ENCODE measurements at places on chromosomes 11 and 22.

GRCh38 chr11:70210530-70210929 is 7.4 kb downstream of the FADD start:
- DNase-seq, result no peak

DNA sequence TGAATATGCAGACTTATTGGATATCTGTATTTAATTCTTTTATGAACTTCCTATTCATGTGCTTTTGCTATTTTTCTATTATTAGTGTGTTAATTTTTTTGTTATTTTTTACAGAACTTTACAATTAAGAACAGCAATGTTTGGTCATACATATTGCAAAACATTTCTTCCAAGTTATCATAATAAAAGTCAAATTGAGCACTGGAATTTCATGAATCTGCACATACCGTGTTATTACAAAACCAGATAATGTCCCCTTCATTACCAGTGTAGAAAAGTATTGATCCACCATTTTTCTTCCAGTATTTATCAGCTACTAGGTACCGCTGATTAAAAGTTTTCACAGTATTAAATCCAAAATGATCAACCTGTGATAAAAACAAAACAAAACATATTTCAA is 40.5 kb downstream of the PRCP start:
- no peak for DNase-seq

- DNase-seq, result no peak
Measured at GRCh38 chr11:83827940-83828554, 541.9 kb upstream of the CCDC90B start.

DNA sequence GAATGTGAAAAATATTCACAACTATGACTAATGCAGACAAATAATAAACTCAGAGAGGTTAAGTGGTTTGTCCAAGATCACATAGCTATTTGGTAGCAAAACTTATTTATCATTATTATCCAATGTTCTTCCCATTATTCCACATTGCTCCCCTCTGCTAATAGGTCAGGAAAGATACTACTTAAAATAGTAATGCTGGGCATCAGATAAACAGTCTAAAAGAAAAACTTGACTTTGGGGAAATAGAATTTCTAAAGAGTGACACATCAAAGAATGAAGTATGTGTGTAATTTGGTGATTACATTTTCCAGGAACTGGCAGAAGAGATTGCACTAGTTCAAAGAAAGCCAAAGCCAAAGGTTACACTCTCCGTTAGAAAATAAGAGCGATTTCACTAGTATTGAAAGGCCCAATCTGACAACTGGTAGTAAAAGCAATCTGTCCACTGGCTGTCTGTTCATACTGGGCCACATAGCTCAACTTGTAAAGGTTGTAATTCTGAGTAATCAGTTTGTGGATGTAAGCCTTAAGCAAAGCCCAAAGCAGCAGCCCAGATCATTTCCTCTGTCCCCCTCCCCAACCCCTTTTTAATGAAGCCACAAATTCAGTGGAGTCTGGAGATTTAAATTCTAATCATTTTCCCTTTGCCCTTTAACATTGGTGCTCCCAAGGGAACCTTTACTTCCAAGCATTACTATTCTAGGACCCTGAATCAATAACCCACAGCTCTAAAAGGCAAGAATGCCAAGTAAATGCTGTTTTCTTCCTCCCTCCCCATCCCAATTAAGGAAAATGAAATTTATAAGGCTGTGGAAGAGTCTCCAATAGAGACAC is 283.5 kb downstream of the TTC28 start:
- DNase-seq, result no peak

- DNase-seq, result no peak
Measured at GRCh38 chr22:31056986-31057599, 24.0 kb upstream of the SMTN start.

DNA sequence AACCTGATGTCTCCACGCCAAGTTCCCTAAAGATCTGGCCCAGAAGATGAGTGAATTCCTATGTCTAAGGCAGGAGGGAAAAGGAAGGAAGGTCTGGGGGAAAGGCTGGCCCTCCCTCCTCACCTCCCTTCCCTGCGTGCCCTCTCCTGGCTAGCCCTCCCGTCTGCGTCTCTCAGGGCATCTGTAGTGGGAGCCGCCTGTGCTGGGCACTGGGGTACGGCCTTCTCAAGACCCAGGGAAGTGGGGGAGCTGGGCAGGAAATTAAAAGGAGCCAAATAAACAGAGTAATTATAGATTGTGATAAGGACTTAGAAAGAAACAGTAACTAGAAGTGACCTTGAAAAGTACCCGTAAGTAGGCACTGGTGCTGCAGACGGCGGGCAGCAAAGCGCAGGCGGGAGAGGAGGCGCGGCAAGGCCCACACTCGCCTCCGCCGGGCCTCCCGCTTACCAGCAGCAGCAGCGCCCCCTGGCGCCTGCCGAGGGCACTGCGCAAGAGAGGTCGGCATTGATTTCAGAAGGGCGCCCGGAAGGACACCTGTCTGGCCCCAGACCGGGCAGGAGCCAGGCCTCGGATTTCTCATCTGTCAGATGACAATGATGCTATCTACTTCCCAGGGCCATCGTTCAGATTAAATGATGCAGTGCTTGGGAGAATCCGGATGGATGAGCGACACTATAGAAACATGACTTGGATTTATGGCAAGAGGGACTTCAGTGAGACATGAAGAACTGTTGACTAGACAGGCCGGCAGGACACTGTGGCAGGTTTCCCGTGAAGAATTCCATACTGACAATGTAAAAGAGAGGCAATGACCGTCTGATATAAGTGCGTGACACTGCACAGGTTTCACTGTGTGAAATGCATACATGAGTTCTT is 7.3 kb downstream of the KCNJ1 start:
- peak; percentile 54 for DNase-seq

DNA sequence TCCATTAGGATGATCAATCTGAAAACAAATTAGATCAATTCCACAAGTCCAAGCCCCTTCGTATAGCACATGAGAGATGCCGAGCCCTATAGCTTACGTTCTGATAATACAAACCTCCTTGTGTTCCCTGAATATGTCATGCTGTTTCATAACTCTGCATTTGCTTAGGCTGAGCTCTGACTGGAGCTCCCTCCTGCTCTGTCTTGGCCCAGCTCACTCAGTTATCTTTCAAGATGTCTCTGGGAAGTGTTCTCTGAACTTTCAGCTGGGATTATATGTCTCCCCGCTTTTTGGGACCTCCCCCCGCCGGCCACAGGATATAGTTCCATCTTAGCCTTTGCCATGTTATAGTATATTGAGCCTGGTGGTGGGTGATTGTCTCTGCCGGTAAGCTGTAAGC is 44.0 kb downstream of the FDX1 start:
- no peak for DNase-seq

DNA sequence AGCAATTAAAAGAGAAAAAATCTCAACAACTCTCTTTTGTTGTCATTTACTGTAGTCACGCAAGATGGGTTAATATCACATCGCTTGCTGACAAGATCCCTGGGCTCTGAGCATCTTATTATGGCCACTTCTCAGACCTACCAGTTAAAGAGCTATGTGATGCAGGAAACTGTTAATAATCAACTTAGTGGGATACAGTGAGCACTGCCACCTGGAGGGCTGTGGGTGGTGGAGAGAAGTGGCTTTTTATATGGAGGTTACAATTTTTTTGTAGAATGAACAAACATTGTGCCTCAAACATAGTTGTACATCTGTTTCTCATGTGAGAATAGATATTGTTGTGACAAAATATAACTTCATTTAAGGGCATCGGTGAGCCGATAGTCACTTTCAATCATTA is 181.0 kb downstream of the TENM4 start:
- DNase-seq, result no peak

DNA sequence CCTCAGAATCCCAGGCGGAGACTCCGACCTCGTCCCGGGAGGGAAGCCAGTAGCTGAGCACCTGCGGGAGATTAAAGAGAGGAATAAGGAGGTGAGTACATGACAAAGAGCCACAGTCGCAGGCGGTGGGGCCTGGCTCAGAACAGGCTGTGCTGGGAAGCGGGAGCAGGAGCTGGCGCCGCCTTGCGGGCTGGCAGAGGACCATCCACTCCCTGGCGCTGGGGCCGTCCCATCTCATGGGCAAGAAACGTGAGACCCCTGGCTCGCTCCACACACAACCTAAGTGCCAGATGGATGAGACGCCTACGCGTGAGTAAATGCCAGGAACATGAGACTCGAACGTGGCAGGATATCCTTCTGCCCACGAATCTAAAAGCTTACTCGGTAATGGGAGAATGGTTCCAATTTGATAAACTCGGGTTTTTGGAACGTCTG is 6.3 kb downstream of the CEND1 start:
- DNase-seq, result no peak

DNA sequence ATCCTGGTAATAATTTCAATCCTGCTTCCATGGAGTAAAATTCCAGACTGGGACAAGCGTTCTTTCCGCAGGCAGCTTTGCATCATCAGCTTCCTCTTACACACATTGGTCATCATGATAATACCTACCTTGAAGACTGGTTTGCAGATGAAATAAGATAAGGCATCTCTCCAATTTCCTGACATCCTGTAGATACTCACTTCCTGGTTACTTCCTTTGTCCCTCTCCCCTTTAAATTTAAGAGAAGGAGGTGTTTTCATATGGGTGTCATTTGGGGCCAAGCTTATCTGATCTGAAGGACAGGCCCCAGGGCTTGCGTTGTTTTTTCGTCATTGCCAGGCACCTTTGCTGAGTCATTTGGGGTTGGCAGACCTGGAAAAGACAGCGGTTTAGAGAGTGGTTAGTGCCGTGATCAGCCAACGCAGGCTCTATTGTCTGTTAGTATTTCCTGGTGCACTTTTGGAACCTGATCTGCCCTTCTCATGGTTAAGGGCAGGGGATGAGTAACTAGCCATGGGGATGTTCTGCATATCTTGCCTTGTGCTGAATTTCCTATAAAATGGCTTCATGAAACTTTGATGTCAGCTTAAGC is 24.1 kb downstream of the GRAMD1B start:
- DNase-seq, result peak; percentile 30

DNA sequence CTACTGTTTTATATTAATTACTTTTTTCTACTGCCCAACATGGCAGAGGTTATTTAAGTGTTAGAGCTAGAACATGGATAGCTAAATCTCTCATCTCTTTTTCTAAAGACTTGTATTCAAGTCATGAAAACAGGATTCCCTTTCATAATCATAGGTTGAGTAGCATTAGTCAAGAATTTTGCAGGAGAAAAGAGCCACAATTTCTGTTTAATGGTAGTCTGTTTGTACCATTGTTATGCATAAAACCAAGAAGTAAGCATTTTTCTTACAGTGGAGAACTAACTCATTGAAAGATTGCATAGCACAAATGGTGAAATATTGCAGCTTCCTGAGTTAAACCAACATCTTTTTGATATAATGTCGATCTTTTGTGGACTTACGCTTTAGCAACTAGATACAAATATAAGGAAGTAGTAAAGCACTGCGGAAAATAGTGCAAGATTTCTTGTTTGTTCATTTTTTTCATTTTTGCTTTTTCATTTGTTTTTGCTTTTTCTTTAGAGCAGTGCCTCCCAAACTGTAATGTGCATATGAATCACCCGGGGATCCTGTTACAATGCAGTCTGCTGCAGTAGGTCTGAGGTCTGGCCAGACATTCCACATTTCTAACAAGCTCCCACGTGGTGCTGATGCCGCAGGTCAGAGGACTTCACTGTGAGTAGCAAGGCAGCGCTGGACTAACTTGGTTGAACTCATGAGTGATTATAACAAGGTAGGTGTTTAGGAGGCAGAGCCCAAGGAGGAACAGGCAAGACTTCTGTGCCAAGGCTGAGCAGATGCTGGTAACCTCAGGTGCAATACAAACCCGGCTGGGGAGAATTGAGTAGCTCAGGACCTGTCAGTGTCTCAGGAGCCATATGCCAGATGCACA is 4.6 kb downstream of the ETS1 start:
- no peak for DNase-seq

DNA sequence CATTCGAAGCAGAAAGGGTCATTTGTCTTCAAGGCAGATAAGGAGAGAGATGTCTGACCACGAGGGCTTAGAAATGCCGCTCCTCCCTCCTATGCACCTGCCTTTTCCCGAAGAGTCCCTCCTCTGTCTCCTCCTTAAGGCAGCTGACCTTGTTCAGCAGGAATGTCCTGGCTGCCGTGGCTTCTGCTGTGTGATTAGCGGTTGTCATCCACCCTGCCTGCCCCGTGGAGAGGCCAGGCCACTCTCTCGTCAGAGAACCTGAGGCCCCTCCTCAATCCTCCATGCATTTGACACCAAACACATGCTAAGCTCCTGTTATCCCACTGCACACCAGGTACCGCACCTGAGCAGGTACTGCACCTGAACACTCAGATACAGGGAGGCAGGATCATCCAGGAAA is 834.6 kb downstream of the TBC1D22A start:
- no peak for DNase-seq

GRCh38 chr11:57459164-57460021 is 935 bp upstream of the RTN4RL2 start:
- DNase-seq, result no peak

GRCh38 chr11:80024119-80024518 is 583.3 kb upstream of the TENM4 start:
- no peak for DNase-seq

- DNase-seq, result no peak
Measured at GRCh38 chr11:109914809-109915653, 178.2 kb upstream of the ZC3H12C start.

GRCh38 chr11:77049026-77049425 is 14.8 kb downstream of the B3GNT6 start:
- no peak for DNase-seq

GRCh38 chr11:79264284-79264683 is 176.5 kb downstream of the TENM4 start:
- no peak for DNase-seq

DNA sequence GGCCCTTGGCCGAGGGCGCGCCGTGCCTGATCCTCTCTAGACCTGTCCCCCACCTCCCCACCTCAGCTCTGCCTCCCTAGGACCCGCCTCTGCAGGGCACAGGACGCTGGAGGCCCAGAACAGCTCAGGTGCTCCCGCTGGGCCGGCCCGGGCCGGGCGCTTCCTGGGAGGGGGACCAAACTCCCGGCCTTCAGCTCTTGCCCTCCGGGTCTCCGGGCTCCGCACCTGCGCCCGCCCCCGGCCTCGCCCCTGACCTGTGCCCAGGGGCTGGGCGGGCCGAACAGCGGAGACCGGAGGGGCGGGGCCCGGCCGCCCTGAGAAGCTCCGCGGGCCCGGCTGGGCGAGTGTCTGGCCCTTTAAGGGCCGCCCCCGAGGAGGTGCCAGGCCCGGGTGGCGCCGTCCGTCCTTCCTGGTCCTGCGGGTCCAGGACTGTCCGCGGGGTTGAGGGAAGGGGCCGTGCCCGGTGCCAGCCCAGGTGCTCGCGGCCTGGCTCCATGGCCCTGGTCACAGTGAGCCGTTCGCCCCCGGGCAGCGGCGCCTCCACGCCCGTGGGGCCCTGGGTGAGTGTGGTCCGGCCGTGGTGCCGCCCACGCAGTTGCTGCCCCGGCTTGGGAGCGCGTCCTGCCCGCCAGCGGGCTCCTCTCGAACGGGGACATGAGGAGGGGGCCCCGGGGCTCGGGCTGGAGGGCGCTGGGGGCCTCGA is at the start of gene SSH3:
TSS of gene SSH3 (plus strand) at position 399 of the 703 bp plus-strand sequence. CDS start at position 495, 96 bp downstream.
- no peak for DNase-seq

GRCh38 chr11:92332986-92333385 is 108.4 kb downstream of the FAT3 start:
- no peak for DNase-seq

DNA sequence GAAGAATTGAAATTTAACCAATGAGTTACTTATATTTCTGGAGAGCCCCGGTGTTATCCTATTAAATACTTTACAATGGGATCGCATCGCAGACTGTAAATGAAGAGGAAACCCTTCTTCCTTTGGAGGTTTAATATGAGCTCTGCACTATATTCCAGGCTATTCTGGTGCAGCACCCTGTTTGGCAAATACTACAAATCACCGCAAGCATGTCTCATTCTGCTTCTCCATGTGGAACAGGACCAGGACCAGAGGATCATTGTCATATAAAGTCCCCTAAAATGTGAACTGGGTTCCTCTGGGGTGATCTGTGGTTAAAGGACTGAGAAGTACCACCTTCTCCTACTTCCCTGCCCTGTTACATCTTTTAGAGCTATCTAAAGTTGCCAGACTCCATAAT is 703.7 kb downstream of the DLG2 start:
- no peak for DNase-seq

Measured in activated T-helper 1 cell treated with anti-CD3 and anti-CD28 coated beads, Interleukin-2, amount 50 U/mL, for 16 hours (primary cell).